ENCODE measurements at places on chromosomes 12 and 14.

DNA sequence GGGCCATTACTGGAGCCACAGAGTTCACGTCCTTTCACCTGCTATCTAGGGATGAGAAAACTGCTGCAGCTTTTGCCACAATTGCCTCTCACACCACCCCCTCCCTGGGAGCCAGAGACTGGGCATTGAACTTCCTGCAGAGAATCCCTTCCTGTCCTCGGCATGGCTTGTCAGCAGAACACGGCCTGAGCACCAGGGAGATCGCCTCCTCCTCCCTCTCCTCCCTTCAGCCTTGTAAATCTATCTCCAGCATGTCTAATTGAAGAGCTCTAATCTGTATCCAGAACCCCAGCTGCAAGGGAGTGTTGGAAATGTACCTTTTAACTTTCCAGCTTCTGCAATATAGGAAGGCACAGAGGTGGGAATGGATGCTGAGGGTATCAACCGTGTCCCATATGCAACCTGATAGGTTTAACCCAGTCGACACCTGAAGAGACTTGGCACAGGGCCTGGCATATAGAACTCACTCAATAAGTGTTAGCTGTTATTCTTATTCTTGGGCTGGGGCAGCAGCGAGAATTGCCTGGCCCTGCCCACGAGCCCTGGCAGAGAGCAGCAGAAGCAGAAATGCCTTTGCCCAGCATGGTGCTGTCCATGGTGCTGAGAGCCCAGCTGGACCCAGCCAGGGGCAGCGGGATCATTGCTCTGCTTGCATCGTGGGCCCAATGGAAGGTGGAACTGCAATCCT is 26.8 kb downstream of the TMEM63C start:
- DNase-seq, result peak; percentile 90

GRCh38 chr14:102252834-102253801 is 51.8 kb downstream of the MOK start:
- no peak for DNase-seq

GRCh38 chr12:29816874-29817725 is 33.4 kb upstream of the TMTC1 start:
- DNase-seq, result no peak

GRCh38 chr12:53313996-53314395 is 7.4 kb downstream of the AAAS start:
- DNase-seq, result no peak

GRCh38 chr14:76324133-76324532 is 51.8 kb upstream of the ESRRB start:
- DNase-seq, result no peak

GRCh38 chr12:70849265-70849960 is 71.1 kb downstream of the PTPRR start:
- DNase-seq, result peak; percentile 2

DNA sequence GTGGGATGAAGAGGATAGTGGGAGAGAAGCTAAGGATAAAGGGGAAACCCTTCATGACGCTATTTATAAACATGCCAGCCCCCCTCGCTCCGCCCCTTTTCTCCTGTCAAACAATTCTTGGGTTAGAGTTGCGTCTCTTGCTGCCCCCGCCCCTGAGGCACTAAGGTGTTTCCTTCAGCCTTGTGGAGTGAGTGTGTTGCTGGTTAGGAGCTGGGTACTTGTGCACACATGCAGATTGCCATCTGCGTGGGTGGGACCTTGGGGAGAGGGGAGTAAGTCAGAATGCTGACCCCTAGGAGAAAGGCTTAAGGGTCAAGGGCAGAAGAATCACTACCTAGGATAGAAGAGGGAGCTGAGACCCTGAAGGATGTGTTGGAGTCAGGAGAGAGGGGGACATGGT is 5.4 kb downstream of the FOXJ2 start:
- peak; percentile 38 for DNase-seq

DNA sequence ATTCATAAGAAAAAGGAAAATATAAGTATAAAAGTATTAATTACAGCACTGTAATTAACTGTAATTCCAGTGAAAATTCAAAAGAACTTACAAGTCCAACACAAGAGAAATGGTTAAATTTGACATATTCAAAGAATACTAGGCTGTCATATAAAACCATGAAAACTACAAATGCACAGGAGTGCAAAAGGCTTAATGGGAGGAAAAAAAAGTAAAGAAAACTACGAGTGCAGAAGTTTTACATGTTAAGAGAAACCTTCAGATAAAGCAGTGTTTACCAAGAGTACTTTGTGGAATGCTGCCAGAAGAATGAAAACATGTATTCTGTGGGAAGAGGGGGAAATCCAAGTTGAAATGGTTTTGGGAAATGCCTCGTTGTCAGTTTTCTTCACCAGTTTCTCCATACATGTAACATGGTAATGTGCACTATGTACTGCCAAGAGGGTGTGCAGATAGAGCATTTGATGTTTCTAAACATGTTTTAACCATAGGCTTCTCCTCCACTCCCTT is 9.1 kb downstream of the HEATR5A start:
- DNase-seq, result no peak

- peak; percentile 42 for DNase-seq
These were observed 17.9 kb downstream of the DERA start for GRCh38 chr12:15928870-15929571.

GRCh38 chr14:47929334-47929733 is 253.9 kb upstream of the MDGA2 start:
- no peak for DNase-seq

GRCh38 chr14:61111209-61111665 is 130.2 kb downstream of the SLC38A6 start:
- peak; percentile 69 for DNase-seq

DNA sequence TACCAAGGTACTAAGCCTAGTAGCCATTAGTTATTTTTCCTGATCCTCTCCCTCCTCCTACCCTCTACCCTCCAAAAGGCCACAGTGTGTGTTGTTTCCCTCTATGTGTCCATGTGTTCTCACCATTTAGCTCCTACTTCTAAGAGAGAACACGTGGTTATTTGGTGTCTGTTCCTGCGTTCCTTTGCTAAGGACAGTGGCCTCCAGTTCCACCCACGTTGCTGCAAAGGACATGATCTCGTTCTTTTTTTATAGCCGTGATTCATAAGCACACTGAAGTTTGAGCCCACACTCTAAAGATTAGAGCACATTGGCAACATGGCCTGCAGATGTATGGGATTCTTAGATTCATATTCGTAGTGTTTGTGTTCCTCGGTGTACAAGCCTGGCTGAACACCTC is 8.1 kb upstream of the STX2 start:
- no peak for DNase-seq

- peak; percentile 95 for DNase-seq
These were observed at the start of gene CNTN1 for GRCh38 chr12:40691913-40692764. Gene CNTN1, plus strand, starts transcription at chr12:40692439.

DNA sequence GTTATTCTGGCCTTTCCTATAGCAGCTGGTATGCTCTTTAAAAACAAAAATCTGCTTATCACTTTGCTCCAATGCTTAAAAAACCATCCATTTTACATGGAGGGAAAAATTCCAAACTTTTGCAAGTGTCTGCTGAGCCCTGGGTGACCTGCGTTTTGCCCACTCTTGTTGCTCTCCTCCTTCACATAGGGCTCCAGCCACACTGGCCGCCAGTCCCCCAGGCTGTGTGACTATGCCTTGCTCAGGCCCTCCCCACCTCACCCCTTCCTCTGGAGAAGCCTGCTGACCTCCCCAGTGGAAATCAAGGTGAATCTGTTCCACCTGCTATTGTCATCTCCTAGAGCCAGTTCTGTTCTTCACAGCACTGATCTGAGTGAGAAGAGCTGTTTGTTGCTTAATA is 126.9 kb downstream of the SLC25A47 start:
- DNase-seq, result no peak

All from H7 (cell line).